A549 treated with CpdA at 1 μM for 4 hours (cell line): ENCODE measurements at places on chromosomes 7 and 10. TPM values are rescaled to one million over a fixed set of nuclear protein-coding genes. Genes with fewer than 3 reads are reported as not detected.

Gene LDB3
- 0.02 to 0.13 TPM (median 0.06 TPM) in 3 of 5 replicates, not detected in the others for total RNA-seq

Gene TMEM72
- total RNA-seq = not detected in 5 replicates

Gene SPDYE11
- not detected in 5 replicates for total RNA-seq

Gene AQP1
- 0.36 to 0.70 TPM (median 0.45 TPM) in 5 replicates for total RNA-seq

Gene HERC4
- total RNA-seq = 54.5 to 72.1 TPM (median 61.5 TPM) in 5 replicates

Gene HTR5A
- not detected in 5 replicates for total RNA-seq

Gene TBATA
- not detected in 5 replicates for total RNA-seq

Gene OR2A14
- not detected in 5 replicates for total RNA-seq

Gene CALHM1
- not detected in 5 replicates for total RNA-seq

Gene SH2D4B
- 0.02 to 0.06 TPM in 2 of 5 replicates, not detected in the others for total RNA-seq
